ENCODE measurements at places on chromosomes 2 and 18.

GRCh38 chr2:237055386-237056100 lies 30.1 kb upstream of the COPS8 start:
- DNase-seq: no peak

- no peak for DNase-seq
These were observed 283.6 kb upstream of the GYPC start for GRCh38 chr2:126372406-126372805.

DNA sequence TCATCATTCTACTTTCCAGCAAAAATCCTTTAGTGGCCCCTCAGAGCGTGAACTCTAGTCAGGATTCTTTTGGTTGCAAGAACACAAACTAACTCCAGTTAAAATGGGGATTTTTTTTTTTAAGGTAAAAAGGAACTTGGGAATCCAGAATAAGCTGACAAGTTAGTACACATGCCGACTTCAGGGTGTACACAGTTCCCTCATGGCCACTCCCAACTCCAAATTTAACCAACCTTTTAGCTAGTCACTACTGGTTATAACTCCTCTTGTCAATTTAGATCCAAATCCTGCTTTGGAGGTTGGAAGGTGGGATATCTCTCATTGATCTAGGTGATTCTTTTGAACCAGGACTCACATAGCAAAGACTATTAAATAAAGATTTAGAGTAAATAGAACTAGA lies 5.0 kb upstream of the PGAP1 start:
- DNase-seq: no peak

DNA sequence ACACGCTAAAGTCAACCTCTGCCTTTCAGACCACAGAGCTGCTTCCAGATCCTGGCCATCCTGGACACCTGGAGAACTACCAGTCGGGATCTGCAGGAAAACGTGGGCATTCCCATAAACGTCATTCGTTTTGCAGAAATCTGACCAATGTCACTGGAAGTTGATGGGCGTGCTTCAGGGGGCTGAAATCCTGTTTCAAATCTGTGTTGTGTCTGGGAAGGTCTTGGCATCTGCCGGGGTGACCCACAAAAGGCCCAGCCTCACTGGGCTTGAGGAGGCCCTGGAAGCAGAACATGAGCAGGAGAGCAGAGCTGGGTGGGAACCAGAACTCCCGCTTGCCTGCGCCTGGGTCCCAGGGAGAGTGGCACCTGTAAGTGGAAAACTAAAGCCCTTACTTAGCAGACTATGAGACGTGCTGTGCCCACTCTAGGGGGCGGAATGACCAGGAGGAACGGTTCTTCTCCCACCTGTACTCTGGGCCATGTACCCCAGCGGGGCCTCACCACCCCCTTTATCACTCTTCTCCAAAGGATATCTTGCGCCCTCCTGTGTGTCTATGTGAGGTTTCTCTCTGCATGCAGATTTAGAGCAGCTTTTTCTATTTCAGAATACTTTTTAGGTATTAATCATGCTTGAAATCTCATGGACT lies 200.9 kb downstream of the FAM210A start:
- no peak for DNase-seq

GRCh38 chr2:24191156-24191555 lies 16.3 kb downstream of the FAM228A start:
- no peak for DNase-seq

GRCh38 chr2:238790126-238790832 lies 57.6 kb upstream of the TWIST2 start:
- DNase-seq: no peak

DNA sequence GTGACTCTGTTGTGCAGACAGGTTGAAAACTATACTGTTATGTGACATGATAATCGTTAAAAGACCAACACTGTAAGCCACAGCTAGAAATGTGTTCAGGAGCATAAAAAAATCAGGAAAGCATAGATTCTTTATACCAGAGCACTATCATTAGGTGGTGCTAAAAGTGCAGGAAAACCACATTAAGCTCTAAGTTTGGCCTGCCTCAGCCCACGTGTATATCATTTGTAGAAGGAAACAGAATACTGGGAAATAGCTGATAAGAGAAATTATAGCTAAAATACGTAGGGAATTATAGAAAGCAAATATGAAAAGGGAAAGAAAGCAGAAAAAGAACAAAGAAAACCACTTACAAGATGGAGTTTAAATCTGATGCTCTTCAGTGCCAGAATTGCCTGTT lies 26.5 kb upstream of the C2orf74 start:
- DNase-seq: peak; percentile 51

DNA sequence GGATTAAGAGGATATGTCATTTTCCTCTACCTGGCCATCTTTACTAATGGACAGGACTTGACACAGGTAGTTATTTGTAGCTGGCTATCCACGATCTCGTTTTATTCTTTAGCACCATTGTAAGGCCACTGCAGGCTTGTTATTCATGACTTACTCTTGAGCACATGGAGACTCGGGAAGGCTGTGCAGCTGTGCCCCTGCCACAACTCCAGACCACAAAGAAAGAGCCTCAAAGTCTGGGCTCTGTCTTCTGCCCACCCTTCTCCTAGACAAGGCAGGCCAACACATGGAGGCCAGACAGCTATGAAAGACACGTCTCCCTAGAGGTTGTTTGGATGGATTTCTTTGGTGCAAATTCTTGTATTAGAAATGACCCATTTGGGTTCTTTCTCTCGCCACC lies 133.8 kb downstream of the NAPG start:
- no peak for DNase-seq

DNA sequence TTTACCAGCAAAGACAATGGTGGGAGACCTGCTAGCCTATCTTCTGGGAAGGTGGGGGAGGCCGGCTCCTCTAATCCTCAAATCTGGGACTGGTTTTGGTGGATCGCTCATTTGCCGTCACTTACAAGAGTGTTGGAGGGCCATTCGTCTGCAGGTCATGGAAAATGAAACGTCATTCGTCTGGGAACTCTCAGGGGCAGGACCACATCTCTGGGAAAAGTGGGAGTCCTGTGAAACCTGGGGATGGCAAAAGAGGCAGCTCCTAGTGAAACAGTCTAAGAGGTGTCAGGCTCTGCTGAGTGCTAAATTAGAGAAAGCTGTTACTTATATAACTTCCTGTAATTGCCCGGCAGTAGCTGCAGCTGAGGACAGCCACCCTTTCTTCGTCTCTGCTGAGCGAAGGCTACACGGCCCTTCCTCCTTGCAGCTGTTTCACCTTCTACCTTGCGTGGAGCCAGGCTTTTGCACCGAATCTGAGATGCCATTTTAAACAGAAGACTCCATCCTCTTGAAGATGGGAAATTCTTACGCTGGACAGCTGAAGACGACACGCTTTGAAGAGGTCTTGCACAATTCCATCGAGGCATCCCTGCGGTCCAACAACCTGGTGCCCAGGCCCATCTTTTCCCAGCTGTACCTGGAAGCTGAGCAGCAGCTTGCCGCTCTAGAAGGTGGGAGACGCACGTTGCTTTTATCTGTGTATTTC lies 22.4 kb downstream of the GREB1 start:
- DNase-seq: no peak

Data from HTR-8/SVneo (cell line).